Colonic mucosa (tissue), 4 donors: ENCODE measurements at places on chromosomes 11 and 22.

- H3K36me3 ChIP-seq: no peaks in the 10 kb centered on the region
- no peak overlapping the region for H3K27ac ChIP-seq
- DNase-seq: no peak
- no peaks in the 10 kb centered on the region for H3K4me1 ChIP-seq
- no peak overlapping the region for H3K4me3 ChIP-seq
- H3K27me3 ChIP-seq: no peaks in the 10 kb centered on the region
These were observed 6.4 kb downstream of the RTN4RL2 start for GRCh38 chr11:57466680-57467079.

DNA sequence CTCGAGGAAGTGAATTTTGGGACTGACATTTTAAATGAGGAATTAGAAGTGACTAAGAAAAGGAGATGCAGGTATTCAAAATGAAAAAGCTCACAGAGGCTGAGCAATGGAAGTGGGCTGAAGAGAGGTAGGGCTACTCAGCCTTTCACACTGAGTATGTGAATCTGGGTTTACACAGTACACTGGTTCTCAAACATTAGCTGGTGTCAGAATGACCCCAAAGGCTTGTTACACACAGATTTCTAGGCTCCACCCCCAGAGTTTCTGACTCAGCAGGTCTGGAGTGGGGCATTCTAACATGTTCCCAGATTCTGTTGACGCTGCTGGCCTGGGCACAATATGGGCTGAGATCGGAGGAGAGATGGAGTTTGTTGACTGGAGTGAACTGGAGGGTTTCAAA lies 32.8 kb downstream of the CADM1 start:
- no peak overlapping the region for H3K4me3 ChIP-seq
- no peaks in the 10 kb centered on the region for H3K36me3 ChIP-seq
- H3K4me1 ChIP-seq: no peaks in the 10 kb centered on the region
- DNase-seq: no peak
- H3K27me3 ChIP-seq: no peaks in the 10 kb centered on the region
- no peak overlapping the region for H3K27ac ChIP-seq

- H3K4me3 ChIP-seq: peak overlapping the region; percentile 77
- H3K27me3 ChIP-seq: peaks cover 12% of the 10 kb centered on the region
- DNase-seq: no peak
- peaks cover 11% of the 10 kb centered on the region for H3K4me1 ChIP-seq
These were observed 495 bp downstream of the GPR137 start for GRCh38 chr11:64285885-64286800.

GRCh38 chr22:19663821-19664355 lies 50.4 kb upstream of the SEPTIN5 start:
- no peak overlapping the region for H3K27ac ChIP-seq
- H3K4me1 ChIP-seq: no peaks in the 10 kb centered on the region
- H3K36me3 ChIP-seq: no peaks in the 10 kb centered on the region
- DNase-seq: no peak
- H3K27me3 ChIP-seq: no peaks in the 10 kb centered on the region

GRCh38 chr11:132058211-132058772 lies 687.9 kb downstream of the NTM start:
- no peaks in the 10 kb centered on the region for H3K27me3 ChIP-seq
- H3K4me3 ChIP-seq: no peak overlapping the region
- peak overlapping the region; percentile 30 for H3K27ac ChIP-seq
- no peaks in the 10 kb centered on the region for H3K4me1 ChIP-seq

- no peaks in the 10 kb centered on the region for H3K36me3 ChIP-seq
- no peaks in the 10 kb centered on the region for H3K4me1 ChIP-seq
- no peak overlapping the region for H3K4me3 ChIP-seq
- no peaks in the 10 kb centered on the region for H3K27me3 ChIP-seq
These were observed 185.0 kb downstream of the NELL1 start for GRCh38 chr11:20854215-20854955.

DNA sequence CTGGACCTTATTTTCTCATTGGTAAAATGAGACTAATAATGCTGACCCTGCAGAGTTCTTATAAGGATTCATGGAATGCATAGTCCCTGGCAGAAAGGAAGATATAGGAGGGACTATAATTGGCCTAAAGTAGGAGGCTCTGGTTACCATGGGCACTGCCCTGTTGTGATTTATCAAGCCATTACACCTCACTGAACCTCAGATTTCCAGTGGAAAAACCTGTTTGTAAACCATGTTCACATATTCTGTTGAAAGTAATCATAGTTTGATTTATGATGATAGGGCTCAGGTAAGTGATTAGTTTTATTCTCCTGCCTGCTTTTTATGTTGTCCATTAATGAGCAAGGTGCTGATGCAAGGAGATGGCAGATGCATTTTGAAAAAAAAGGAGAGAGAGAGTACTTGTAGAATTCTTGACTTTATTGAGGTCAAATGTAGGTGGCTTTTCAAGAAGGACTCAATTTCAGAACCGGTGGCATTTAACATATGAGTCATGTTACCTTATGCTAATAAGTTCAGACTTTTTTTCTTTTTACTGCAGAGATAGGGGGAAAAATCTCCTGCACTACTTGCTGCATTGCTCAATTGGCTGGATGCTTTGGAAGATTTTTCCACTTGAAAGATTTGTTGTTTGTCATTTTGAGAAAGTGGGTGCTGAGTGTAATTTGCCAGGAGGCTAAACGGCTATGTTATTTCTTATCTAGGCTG lies 14.6 kb downstream of the NF2 start:
- no peak overlapping the region for H3K4me3 ChIP-seq
- H3K27me3 ChIP-seq: no peaks in the 10 kb centered on the region
- no peaks in the 10 kb centered on the region for H3K36me3 ChIP-seq
- peaks cover 10% of the 10 kb centered on the region for H3K4me1 ChIP-seq
- DNase-seq: no peak
- H3K27ac ChIP-seq: no peak overlapping the region

- peak; percentile 87 for DNase-seq
- H3K27me3 ChIP-seq: no peaks in the 10 kb centered on the region
- no peak overlapping the region for H3K4me3 ChIP-seq
- H3K4me1 ChIP-seq: no peaks in the 10 kb centered on the region
- no peaks in the 10 kb centered on the region for H3K36me3 ChIP-seq
These were observed 253.0 kb upstream of the CCDC179 start for GRCh38 chr11:23112987-23113886.

DNA sequence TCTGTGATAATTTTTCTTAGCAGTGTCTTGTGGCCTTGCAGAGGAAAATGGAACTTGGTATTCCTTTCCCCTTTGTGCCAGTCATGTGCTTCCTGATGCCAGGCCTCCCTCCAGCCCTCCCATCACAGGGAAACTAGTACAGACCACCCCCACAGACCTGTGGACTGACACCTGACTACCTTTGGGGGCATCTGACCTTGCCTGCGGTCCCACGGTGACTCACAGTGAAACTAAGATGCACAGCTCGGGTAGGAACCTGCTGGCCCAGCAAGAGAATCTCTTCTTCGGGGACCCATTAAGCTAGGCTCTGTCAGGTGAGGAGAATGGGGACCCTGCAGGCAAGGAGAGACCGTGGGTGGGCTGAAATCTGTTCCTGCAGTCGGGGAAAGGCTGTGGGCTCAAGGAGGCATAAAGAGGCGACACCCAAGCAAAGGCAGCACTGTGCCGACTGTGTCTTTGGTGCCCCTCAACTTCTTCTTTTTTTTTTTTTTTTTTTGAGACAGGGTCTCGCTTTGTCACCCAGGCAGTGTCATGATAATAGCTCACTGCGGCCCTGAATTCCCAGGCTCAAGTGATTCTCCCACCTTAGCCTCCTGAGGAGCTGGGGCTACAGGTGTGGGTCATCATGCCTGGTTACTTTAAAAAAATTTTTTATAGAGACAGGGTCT lies 20.8 kb upstream of the PEX26 start:
- no peaks in the 10 kb centered on the region for H3K27me3 ChIP-seq
- no peaks in the 10 kb centered on the region for H3K36me3 ChIP-seq
- H3K4me1 ChIP-seq: peaks cover 4% of the 10 kb centered on the region
- H3K4me3 ChIP-seq: no peak overlapping the region
- DNase-seq: no peak

DNA sequence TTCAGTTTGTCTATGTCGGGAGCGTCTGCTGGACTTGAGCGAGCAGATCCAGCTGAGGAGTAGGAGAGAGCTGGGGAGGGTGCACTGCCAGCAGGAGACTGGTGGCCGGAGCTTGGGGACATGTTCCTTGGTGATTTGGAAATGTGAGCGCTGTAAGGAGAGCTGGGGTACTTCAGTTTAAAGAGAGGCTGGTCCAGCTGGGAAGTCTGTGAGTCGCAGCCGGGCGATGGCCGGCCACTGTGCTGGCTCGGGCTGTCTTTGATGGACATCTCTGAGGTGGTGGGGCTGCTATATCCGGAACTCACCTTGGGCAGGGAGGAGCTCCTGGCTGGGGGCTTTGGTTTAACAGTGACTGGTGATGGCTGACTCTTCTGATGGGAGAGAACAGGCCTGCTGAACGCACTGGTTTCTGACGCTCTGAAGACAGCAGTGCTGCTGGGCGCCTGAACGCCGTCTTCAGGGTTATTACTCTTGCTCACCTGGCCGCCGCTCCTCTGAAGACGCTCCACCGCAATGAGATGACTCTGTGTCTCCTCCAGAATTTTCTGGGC lies 63.6 kb upstream of the PITPNB start:
- H3K27me3 ChIP-seq: no peaks in the 10 kb centered on the region
- no peaks in the 10 kb centered on the region for H3K36me3 ChIP-seq
- H3K4me3 ChIP-seq: no peak overlapping the region

GRCh38 chr11:2074266-2074825 lies 64.8 kb downstream of the IGF2 start:
- no peaks in the 10 kb centered on the region for H3K36me3 ChIP-seq
- H3K27ac ChIP-seq: no peak overlapping the region
- DNase-seq: no peak
- H3K4me1 ChIP-seq: no peaks in the 10 kb centered on the region
- H3K4me3 ChIP-seq: no peak overlapping the region

DNA sequence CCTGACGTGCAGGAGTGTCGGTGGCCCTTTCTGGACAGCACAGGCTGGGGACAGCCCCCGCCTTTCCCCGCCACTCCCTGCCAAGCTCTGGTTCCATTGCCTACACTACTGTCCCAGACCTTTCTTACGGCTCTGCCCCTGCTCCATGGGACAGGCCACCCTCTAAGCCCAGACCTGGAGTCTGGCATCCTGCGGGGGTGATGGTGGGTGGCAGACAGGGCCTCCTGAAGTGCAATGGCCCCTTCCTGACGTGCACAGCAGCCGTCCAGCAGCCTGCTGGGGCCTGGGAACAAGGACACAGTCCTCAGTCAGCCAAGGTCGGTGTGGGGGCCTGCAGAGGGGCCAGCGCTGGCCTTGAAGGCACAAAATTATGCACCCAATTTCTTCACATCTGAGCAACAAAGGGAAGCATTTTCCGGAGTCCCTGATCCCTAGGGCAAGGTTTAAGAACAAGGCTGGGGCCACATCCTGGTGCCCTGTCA lies 79.7 kb upstream of the KCNQ1OT1 start:
- H3K4me3 ChIP-seq: no peak overlapping the region
- H3K27me3 ChIP-seq: no peaks in the 10 kb centered on the region
- H3K27ac ChIP-seq: peak overlapping the region; percentile 75

DNA sequence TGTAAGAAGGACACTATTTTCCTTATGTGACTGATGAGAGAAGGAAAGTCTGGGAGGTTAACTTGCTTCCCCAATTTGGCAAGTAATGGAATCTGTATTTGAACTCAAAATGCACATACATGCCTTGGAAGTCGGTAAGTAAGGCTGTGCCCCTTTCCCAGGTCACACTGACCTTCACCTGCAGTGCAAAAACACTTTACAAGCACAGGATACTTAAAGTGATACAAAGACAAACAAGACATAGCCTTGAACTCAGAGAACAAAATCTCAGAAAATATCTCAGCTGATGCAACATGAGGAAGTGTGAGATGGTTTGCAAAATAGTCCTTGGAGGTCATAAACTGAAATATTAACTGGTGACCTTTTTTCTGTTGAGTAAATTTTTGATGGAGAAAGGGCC lies 251.1 kb downstream of the RAB38 start:
- H3K4me1 ChIP-seq: no peaks in the 10 kb centered on the region
- H3K27me3 ChIP-seq: no peaks in the 10 kb centered on the region
- no peak overlapping the region for H3K27ac ChIP-seq
- DNase-seq: no peak

- no peaks in the 10 kb centered on the region for H3K4me1 ChIP-seq
- H3K36me3 ChIP-seq: no peaks in the 10 kb centered on the region
- H3K4me3 ChIP-seq: no peak overlapping the region
- DNase-seq: no peak
- H3K27ac ChIP-seq: no peak overlapping the region
- no peaks in the 10 kb centered on the region for H3K27me3 ChIP-seq
These were observed 944.6 kb downstream of the OPCML start for GRCh38 chr11:132587716-132588115.

- H3K4me1 ChIP-seq: no peaks in the 10 kb centered on the region
- H3K27me3 ChIP-seq: no peaks in the 10 kb centered on the region
- H3K4me3 ChIP-seq: no peak overlapping the region
- H3K27ac ChIP-seq: no peak overlapping the region
These were observed 631.4 kb upstream of the LUZP2 start for GRCh38 chr11:23865341-23865975.

DNA sequence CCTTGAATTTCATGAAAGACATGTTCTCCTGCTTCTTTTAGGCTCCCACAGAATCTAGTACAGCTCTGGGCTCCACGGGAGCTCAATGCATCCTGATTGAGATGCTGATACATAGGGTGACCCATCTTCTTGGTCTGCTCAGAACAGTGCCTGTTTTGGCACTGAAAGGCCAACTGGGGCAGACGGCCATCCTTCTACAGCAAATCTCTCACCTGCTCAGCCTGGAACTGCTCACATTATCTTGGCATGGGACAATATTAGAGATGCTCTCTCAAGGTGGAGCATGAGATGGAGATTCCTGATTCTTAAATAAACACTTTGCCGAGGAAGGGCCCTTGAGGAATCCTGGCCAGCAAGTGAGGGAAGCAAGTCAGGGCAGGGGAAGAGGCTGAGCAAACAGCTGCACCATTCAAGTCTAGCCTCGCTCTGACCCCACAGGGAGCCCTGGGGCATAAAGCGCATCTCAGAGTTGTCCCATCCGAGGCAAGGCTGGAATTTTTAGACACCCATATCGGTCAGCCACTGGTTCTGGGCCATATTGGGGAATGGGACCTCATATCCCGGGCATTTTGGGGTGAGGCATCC lies 58.4 kb upstream of the CSNK2A3 start:
- no peaks in the 10 kb centered on the region for H3K27me3 ChIP-seq
- H3K27ac ChIP-seq: no peak overlapping the region
- no peaks in the 10 kb centered on the region for H3K36me3 ChIP-seq
- no peak overlapping the region for H3K4me3 ChIP-seq
